ENCODE measurements at places on chromosomes 1 and 21.

DNA sequence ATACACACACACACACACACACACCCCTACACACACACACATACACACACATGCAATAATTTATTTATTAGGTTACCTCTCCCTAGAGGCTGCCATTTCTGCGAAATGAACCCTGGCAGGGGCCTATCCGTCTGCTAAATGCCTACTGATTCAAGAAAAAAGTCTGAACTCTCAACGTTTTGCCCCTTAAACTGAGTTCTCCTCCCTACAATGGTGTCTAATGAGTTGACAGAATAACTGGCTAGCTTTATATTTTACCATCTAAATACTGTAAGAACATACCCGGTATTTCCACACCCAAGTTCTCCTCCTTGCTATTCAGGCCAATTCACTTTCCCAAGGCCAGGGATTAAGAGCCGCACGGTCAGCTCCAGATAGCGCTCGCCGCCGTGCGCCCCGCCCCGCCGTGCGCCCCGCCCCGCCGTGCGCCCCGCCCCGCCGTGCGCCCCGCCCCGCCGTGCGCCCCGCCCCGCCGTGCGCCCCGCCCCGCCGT, 339 bp upstream of the RNPC3 start:
- peak; percentile 70 for DNase-seq

GRCh38 chr1:22825486-22826189, 115.0 kb downstream of the EPHB2 start:
- DNase-seq = no peak

DNA sequence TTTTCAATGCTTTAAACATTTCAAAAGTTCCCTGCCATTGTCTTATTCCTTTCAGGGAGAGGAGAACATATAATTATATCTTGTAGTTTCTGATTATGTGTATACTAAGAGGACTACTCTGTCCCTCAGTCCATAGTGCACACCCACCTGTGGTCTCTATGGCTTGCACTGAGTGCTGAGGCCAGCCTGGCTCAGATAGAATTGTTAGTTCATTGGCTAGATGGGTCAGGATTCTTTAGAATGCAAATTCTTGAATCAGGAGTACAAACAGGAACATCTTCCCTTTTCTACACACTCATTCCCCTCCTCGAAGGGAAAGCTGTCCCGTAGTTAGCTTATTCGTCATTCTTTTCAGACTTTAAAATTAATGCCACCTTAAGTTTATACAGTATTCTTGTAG, 8.2 kb downstream of the BACH1 start:
- DNase-seq = no peak

DNA sequence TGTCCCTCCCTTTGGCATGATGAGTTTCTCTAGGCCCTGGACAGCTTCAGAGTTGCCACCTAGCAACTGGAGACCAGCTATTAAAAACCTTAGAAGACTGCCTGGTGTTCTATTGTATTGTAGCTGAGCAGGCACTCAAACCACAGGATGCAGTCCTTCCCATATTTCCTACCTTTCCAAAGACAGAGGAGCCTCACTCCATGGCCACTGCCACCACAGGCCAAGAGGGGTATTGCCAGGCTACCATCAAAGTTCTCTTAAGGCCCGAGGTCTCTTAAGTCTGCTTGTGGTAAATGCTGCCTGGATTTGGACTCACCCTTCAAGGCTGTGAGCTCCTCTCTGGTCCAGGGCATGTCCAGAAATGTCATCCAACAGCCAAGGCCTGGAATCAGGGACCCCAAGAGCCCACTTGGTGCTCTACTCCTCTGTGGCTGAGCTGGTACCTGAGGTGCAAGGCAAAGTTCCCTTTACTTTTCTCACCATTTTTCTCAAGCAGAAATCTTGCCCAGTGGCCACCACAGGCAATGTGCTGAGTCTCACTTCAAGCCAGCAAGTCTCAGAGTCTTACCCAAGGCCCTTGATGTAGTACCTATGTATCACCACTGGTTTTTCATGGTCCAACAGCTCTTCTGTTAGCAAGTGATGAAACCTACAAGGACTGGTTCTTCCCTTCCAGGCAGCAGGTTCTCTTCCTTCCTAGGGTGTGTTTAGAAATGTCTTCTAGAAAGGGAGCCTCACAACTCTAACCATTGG, 269.4 kb downstream of the AMY1C start:
- DNase-seq = no peak

- DNase-seq = peak; percentile 69
These were observed 154.0 kb downstream of the PSMG1 start for GRCh38 chr21:39029086-39029755.

DNA sequence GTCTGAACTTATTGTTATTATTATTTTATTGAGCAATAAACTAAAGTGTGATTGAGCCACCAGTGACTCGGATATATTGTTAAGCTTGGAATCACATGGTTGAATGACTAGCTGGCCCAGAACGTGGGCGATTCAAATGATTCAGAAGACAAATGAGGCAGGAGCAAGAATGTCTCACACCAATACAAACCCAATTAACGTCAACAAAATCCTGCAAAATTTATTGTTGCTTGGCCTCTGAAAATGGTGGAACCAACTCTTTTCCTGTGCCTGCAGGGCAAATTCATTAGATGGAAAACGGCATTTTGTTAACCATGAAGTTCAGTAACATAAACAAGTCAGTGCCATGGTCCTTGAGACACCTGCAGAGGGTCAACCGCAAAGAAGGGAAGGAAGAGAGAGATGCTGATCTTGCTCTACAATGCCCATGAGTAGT, 482.0 kb downstream of the SETD4 start:
- peak; percentile 73 for DNase-seq

DNA sequence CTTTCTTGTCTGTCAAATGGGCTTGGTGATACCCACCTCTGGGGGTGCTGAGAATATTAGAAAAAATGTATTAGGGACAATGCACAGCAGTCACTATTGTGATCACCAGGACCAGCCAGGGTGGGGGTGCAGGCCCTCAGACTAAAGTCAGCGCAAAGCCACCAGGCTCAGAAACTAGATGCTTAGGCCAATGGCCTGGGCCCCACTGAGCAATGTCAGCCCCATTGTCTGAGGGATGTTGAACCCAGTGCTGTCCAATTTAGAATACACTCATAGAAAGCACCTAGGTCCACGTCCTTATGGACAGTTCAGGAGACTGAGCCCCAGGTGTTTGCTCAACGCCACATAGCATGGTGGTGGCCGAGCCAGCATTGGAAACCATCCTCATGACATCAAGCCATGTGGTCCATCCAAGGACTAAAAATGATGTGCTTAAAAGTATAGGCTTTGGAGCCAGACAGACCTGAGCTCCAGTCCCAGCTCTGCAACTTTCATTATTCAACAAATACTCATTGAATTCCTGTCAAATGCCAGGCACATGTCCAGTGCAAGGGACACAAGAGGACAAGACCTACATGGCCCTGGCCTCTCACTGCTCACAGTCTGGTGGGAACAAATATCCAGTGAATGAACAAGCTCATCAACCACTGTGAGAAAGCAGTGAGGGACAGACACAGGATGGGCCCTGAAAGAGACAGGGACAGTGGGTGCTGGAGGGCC, 273.8 kb downstream of the MATN1 start:
- no peak for DNase-seq

DNA sequence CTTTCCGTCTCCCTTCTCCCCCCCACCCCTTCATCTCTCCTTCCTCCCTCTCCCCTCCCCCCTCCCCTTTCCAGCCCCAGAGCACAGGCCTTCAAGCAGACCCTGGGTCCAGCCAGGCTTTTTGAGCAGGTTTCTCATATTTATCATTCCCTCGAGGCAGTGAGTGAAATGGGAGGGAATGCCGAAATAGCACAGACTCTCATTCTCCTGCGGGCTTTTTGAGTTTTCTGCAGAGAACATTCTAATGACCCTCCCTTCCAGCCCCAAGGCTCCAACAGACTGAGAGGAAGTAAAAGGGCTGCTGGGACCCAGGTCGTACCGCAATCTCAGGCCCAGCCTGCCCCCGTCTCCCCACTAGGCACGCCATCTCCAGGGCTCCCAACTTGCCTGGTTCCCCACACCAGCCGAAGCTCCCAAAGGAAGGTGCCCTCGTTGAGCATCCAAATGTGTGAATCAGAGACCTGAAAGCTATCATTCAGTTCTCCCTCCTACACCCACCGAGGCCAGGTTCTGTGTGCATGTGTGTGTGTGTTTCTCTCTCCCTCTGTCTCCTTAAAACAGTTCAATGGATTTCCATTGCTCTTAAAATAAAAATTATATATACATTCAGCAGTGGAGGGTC, 22.3 kb downstream of the ACTA1 start:
- DNase-seq = no peak

- no peak for DNase-seq
These were observed 7.6 kb downstream of the FAM151A start for GRCh38 chr1:54615531-54616279.

GRCh38 chr1:52203935-52204625, 62.2 kb downstream of the ZFYVE9 start:
- DNase-seq = no peak

GRCh38 chr21:20802631-20803260, 195.5 kb upstream of the NCAM2 start:
- no peak for DNase-seq

- DNase-seq = peak; percentile 54
These were observed 1.5 kb upstream of the COL16A1 start for GRCh38 chr1:31705080-31705866.

DNA sequence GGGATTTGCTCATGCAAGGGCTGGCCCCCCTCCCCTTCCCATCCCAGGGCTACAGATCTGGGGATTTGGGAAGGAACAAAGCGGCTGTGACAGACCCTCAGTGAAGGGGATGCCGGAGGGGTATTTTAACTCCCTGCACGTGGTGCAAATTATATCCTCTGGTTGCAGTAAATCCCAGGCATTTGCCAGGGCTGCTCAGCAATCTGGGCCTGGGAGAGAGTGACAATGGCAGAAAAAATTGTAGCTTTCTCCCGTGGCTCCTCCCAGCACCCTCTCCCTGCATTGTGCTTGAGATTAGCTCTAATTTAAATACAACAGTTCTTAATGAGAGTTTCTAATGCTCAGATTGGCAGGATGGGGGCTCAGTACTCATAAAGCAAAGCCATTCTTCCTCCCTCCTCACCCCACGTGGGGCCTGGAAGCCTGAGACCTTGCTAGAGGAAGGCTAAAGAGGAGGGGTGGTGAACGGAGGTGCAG, 129.9 kb upstream of the CD34 start:
- DNase-seq = no peak

- DNase-seq = no peak
These were observed 22.3 kb downstream of the NOL9 start for GRCh38 chr1:6531996-6532395.

DNA sequence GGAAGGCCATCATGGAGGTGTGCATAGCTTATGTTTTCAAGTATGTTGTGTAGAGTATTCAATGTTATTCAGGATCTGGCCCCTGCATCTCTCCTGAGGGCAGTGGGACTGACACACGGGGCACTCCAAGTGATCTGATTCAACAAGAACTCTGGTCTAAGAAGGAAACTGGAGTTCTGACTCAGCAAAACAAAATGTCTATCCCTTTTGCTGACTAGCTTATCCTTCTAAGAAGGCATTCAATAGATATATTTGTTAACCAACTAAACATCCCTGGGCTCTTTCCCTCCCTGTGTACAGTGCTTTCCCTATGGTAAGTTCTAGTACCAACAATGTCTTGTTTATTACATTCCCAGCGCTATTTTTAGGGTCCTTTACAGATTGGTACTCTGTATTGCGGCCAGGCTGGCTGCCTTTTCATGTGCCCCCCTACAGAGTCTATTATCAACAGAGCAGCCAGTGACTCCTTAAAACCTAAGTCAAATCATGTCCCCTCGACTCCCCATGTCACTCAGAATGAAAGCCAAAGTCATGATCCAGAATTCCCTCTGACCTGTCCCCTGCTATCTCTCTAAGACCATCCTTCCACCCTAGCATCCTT, 304.9 kb downstream of the KCNH1 start:
- DNase-seq = no peak

DNA sequence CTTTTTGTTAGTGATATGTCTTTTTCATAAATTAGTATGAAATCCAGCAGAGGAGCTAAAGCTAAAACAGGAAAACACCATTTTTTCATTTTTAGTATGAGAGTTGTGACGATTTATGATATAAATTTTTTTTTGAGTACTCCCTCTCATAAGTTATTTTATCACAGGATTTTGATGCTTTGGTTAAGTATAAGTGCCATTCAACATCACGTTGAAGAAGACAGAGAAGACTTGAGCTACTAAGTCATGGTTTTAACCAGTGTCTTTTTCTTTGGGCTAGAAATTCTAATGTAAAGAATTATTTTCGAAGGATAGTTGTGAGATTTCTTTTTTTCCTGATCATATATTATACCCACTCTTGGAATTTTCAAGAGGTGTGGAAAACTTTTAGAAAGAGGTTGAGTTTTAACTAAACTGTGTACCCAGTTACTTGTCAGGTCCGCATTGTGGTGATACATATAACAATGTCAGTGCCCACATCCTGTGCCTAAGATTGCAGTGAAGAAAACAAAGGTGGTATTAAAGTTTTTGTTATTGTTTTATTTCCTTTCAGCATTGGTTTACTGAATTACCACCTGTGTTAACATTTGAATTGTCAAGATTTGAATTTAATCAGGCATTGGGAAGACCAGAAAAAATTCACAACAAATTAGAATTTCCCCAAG, 93.8 kb downstream of the USP25 start:
- DNase-seq = no peak

GRCh38 chr1:203797948-203798655, 2.7 kb downstream of the ZBED6 start:
- DNase-seq = no peak

DNA sequence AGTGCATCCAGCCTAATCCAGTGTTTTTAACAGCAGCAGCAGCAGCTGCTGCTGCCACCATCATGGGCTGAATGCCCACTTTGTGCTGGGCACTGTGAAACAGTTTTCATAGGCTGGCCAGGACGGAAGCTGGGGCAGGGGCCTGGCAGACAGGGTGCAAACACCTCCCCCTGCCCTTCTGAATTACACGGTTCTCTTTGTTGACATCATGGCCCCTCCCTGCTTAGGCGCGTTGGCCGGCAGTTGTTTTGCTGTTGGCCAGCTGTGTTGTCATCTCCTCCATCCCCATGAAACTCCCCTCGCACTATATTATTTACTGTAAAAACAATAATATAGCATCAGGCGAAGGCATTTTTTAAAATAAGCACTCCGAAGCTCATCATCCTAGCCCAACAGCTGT, 33.1 kb downstream of the PTPRU start:
- DNase-seq = no peak

DNA sequence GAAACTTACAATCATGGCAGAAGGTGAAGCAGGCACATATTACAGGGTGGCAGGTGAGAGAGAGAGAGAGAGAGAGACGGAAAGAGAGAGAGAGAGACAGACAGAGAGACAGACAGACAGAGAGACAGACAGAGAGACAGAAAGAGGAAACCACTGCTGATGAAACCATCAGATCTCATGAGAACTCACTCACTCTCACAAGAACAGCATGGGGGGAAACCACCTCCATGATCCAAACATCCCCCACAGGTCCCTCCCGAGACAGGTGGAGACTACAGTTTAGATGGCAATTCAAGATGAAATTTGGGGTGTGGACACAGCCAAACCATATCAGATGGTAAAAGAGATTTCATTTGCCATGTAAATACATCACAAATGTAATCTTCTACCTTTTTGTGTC, 708.1 kb downstream of the MRPL39 start:
- DNase-seq = no peak

All from fibroblast of pulmonary artery (primary cell).